OCI-M1 (cell line): ENCODE measurements at places on chromosomes 16 and 17.

GRCh38 chr17:27591986-27592385 is 39.0 kb upstream of the LGALS9 start:
- no peak for DNase-seq

GRCh38 chr17:50492214-50492613 is 13.6 kb downstream of the RSAD1 start:
- DNase-seq, result no peak

- DNase-seq, result no peak
These were observed 109.2 kb upstream of the NUDT7 start for GRCh38 chr16:77613095-77613494.

GRCh38 chr16:28261942-28262341 is 30.4 kb upstream of the SBK1 start:
- DNase-seq, result no peak

DNA sequence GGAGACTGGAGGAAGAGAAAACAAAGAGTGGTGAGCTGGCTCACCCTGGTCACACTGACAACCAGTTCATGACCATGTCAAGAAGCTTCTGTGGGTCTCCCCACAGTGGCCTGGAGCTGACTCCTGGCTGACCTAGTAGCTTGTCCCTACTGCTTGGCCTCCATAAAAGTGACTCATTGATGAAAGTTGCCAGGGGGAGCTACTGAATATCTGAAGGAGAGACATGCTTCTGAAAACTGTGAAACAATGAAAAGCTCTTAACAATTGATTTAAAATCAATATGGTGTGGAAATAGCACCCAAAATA is 22.0 kb downstream of the SMPD3 start:
- DNase-seq, result no peak

DNA sequence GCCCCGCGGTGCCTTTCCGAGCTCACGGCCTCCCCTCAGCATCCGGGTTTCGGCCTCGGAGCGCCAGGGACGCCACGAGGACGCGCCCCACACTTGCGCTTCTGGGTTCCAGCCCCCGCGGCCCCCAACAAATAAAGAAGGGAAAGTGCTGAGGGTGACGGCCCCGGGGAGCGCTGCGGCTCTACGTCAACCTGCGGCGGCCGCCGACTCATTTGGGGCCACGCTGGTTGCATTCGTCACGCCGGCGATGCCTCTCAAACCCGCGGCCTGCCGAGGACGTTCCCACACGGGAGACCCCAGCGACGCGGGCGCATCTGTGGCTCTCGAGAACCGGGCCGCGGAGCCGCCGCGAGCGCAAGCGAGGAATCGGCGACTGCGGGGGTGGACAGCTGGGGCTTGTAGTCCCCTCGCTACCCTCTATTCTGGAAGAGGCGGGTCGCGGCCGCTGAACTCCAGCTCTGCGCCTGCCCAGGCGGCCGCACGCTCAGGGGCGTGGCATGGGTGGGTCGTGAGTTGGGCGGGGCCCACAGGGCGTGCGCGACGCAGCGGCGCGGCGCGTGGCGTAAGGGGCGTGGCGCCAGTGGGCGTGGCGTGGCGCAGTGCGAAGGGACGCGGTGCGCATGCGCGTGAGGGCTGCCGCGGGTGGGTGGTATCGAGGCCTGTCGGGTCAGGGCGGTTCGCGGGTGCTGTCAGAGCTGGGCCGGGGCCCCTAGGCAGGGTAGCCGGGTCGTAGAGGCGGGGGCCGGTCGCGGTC is at the start of gene AMZ2:
TSS of gene AMZ2 (plus strand) at position 599 of the 754 bp plus-strand sequence. CDS start 2,145 bp downstream, outside the sequence.
- DNase-seq, result peak; percentile 95

- DNase-seq, result no peak
These were observed 15.4 kb downstream of the FOXF1 start for GRCh38 chr16:86525696-86526095.

DNA sequence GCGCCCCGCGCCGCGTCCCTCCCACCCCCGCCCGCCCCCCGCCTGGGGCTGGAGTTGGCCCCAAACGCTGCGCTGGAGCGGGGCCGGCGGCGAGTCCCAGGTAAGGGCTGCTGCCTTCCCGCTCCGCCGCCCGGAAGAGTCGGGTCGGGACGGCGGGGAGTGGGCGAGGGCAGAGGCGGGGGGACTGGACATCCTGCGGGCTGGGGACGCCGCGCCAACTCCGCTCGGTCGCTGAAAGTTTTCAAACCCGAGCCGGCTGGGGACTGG is 469 bp downstream of the GPRC5C start:
- DNase-seq, result no peak

DNA sequence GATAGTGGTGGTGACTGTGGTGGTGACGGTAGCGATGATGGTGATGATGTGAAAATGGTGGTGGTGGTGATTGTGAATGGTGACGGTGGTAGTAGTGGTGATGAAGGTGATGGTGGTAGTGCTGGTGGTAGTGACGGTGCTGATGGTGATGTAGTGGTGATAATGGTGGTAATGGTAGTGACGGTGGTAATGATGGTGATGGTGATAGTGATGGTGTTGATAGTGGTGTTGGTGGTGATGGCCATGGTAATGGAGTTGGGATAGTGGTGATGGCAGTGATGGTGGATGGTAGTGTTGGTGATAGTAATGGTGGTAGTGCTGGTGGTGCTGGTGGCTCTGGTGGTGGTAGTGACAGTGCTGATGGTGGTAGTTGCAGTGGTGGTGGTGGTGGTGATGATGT is 14.7 kb upstream of the RBFOX1 start:
- DNase-seq, result no peak

DNA sequence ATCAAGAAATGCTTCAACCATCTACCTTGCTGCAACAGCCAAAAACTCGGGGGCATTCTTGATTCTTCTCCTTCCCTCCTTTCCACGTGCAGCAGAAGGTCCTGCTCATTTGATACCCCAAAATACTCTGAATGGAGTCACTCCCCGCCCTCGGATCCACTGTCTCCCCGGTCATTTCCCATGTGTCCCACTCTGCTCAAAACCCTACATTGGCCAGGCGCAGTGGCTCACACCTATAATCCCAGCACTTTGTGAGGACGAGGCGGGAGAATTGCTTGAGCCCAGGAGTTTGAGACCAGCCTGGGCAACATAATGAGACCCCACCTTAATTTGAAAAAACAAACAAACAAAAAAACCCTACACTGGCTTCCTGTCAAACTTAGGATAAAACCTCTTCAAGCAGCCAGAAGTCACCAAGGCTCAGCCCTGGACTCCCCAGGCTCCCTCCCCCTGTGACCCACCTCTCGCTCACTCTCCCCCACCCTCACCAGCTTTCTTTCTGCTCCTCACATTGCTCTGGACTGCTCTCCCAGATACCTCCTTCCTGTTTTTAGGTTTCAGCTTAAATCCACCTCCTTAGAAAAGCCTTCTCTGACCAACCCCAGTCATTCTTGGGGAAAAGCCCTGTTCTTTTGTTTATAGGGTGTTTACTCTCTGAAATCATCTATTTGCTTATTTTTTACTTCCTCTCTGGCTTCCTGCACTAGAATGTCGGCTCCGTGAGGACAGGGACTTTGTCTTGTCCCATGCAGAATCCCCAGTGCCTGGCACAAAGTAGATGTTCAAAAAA is 2.8 kb downstream of the SLC13A2 start:
- no peak for DNase-seq

DNA sequence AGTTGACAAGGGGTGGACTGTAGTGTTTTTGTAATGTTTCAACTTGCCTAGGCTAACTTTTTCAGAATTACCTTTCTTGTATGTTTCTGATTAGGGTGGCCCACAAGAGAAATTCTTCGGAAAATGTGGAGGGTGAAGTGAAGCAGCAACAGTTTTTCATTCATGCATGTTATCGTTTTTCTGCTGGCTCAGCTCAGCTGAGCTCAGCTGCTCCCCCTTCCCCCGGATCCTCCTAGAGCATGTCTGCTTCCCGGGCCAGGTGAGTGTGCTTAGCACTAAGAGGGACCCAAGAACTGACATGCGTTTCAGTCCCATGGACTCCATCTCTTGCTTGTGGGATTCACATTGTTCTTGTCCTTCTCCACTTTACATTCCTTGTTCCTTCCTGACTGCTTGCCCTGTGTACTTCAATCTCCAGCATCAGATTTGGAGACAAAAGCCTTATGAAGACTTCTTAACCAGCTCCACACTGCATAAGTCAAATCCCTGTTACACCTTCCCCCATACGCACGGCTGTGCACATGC is 33.6 kb downstream of the SCPEP1 start:
- no peak for DNase-seq

- no peak for DNase-seq
These were observed 14.2 kb downstream of the RNF112 start for GRCh38 chr17:19424934-19425868.

- DNase-seq, result peak; percentile 62
These were observed 19.0 kb downstream of the SLC7A6 start for GRCh38 chr16:68283346-68283745.

GRCh38 chr17:41956522-41956921 is 10.1 kb upstream of the CNP start:
- no peak for DNase-seq

GRCh38 chr17:61400717-61401388 is 1.2 kb downstream of the TBX2 start:
- DNase-seq, result no peak

GRCh38 chr16:11218604-11218962 is 37.4 kb downstream of the SOCS1 start:
- peak; percentile 67 for DNase-seq

DNA sequence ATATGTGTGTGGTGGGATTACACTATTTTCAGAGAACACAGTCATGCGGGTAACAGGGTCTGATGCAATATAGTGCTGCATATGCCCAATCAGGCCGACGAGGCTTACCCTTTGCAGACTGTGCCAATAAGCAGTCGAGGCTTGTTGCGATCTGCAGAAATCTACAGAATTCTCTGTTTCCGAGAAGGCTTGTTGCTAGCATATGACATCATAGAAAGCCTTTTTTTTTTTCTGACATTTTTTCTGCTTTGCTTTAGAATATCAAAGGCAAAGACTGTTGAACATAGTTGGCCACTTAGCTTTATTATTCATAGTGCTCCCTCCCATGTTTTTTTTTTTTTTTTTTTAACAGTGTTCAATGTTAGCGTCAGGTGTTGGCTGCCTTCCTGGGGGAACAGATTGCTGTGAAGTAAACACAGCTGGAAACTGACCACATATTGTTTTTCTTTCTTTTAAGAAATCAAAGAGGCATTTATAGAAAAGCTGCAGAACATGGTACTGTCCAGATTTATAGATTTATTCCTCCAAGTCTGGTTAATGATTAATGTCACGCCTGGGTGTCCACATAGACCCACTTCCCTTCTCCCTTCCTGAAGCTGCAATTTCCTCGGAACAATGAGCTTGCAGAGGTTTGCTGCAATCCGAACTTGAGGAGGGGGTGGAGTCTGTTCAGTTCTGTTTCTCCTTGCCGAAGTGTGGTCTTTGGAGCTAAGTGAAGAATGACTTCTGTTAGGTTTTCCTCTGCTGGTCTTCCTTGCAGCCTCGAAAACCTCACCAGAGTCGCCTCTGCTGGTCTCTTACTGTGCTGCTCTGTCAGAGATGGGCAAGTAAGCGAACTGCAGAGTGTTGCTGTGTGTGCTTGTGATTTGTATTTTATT is 87.3 kb downstream of the MAP2K6 start:
- no peak for DNase-seq

- no peak for DNase-seq
These were observed 62.5 kb downstream of the ERCC4 start for GRCh38 chr16:13982451-13982850.

GRCh38 chr17:71792966-71793365 is 327.9 kb upstream of the SOX9 start:
- DNase-seq, result no peak

DNA sequence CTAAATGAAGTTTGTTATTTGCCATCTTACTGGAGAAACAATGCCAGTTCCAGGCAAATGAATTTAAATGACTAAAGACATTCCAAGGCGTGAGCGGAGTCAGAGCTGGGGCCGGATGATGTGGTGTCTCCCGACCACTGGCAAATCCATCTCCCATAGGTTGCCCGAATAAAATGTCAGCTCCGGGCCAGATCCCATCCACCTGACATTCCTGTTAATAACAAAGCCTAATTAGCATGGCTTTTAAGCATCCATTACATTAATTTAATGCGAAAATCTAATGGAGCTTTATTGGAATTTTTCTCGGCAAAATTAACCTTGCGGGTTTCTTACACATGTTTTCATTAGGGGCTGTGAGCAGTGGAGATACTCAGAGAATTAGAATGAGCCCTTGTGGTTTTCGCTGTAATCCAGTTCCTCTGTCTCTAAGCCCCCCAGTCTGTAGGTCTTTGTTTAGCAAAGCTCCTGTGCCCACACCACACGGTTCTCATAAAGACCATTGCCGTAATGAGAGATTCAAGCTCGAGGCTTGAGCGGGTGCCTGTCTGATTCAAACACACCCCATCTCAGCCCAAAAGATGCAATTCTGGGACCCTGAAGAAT is 123.3 kb downstream of the CCT6B start:
- no peak for DNase-seq

- no peak for DNase-seq
These were observed 4.1 kb upstream of the SPG7 start for GRCh38 chr16:89504091-89504490.
